ENCODE measurements at places on chromosomes 6 and 20.

DNA sequence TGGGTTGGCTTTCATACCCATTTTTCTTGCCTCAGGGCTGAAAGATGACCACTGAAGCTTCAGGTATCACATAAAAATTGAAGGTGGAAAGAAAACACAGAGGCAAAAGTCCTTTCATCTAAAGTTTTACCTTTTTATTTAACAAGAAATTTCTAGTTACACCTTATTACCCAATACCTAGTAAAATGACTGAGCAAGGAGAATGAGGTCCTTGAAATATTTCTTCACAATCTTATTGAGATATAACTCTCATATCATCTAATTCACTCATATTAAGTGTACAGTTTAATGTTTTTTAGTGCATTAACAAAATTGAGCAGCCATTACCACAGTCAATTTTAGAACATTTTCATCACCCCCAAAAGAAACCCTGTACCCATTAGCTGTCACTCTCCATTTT lies 112.9 kb upstream of the ADTRP start:
- no peak for DNase-seq

DNA sequence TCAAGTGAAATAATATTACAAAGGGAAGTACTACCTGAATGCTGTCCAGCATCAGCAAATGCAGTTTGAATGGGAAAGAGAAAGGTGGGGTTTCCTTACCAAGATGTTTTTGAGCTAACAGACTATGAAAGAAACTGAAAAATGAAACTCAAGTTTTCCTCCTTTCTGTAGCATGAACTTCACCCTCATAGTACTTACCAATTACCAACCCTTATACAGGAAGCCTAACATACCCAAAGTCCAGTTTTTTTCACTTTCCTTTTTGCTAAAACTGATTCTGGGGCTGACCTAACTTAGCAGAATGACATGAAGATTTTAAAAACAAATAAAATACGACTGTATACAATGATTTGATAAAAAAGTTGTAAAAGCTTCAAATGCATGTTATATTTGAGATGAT lies 5.2 kb downstream of the ZNFX1 start:
- no peak for DNase-seq

DNA sequence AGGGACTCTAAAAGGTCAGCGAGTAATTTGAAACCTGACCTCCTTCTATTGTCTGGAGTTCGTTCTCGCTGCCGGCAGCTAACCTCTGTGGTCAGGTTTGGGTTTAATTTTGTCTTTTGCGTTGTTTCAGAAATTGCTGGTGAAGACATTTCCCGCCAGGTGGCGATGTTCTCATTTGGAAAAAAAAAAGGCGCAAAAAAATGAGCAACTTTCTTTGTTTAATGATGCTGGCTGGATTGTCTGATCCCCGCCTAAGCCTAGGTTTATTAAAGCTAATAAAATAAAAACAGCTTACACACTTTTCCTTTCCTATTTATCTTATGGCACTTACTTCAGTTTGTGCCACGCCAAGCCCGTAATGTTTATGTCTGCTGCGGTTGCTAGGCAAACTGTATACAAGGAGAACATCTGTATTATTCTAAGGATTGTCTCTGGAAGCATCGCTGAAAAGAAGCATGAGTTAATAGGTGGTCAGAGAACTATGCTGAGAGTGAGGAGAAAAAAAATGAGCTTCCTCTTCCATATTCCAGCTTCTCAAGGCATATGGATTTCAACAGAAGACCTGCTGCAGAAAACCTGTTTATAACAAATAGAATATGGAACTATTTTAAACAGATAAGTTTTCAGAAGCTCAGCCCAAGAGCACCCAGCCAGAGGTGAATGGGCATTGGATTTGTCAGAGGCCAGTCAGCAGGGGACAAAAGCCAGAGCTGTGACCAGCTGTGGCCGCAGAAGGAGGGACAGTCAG lies 205.7 kb downstream of the DOK5 start:
- no peak for DNase-seq

DNA sequence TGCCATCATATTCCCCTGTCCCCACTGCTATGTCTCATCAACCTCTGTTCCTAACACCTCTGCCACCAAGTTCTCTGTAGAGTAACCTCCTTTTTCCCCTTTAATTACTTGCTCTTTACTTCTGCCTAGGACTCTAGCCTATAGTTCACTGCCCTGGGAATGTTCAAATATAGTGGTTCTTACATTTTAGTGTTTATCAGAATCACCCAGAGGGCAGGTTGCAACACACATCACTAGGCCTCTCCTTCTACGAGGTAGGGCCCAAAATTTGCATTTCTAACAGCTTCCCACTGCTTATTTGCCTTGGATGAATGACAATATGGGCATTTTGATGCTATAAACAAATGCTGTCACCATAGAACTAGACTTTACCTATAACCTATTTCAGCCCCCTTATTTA lies 23.1 kb upstream of the C6orf141 start:
- DNase-seq = no peak

All from activated CD8-positive, alpha-beta memory T cell treated with anti-CD3 and anti-CD28 coated beads, Interleukin-2, amount 50 U/mL, for 48 hours (primary cell).